Stimulated activated CD4-positive, alpha-beta T cell treated with anti-CD3 and anti-CD28 coated beads, TNF-alpha, amount 100 ng/mL, for 1 hour (primary cell): ENCODE measurements at places on chromosomes 13 and 19.

- no peak for DNase-seq
Measured at GRCh38 chr19:29615891-29616425, 9.9 kb downstream of the POP4 start.

GRCh38 chr13:110006304-110006703, 219.9 kb upstream of the IRS2 start:
- no peak for DNase-seq

DNA sequence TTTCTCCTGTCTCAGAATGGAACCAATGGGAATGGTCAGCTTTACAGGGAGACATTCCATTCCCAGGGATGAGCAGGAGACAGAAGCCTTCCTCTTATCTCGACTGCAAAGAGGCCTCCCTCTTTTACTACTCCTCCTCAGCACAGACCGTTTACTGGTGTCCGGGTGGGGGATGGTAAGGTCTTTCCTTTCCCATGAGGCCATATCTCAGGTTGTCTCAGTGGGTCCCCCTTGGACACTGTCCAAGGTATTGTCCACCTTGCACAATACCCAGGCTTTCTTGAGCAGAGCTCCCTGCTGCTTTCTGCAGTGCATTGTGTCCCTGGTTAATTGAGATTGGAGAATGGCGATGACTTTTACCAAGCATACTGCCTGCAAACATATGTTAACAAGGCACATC, 7.5 kb upstream of the ZNF808 start:
- DNase-seq: no peak

DNA sequence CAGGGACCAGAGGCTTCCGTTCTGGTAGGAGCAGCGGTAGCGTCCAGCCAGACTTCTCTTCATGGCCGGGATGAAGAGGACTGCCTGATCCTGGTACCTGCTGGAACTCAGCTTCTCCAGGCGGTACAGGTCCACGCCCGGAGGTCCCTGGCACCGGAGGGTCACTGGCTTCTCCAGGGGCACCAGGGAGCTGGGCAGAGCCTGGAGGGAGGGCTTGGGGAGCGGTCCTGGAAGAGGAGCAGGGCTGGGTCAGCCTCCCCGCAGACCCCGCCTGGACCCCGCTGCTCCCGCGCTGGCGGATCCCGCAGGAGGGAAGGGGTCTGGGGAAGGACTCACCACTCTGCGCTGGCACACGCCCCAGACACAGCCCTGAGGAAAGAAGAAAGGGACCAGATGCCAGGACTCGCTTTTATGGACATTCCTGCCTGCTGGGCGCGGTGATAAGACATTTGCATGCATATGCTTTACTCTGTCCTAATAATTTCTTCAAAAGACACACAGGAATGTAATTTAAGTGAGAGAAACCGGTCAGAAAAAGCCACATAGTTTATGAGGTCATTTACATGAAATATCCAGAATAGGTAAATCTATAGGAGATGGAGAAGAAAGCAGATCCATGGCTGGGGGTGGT, 5.8 kb downstream of the GP6 start:
- no peak for DNase-seq

GRCh38 chr19:9835507-9835949, 410 bp downstream of the PIN1 start:
- no peak for DNase-seq

- no peak for DNase-seq
Measured at GRCh38 chr13:51221674-51222036, 543 bp upstream of the FAM124A start.

DNA sequence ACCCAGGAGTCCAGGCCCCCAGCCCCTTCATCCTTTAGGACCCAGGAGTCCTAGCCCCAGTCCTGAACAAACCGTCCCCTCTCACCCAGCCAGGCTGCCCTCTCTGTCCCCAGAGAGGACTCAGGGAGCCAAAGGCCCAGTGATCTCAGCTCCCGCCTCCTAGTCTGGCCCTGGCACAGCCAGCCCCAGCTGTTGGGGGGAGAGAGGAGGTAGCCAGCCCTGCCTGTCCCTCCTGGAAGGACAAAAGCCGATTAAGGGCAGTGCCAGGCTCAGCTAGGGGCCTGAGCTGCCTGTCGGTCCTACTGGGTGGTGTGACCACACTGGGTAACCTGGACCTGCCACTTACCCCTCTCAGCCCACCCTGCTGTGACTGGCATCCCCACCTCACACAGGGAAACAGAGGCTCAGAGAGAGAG, 14.5 kb downstream of the LIPE start:
- DNase-seq: no peak

GRCh38 chr13:79749984-79750551, 269.1 kb downstream of the NDFIP2 start:
- DNase-seq: no peak

GRCh38 chr19:34226036-34226435, 28.3 kb upstream of the GARRE1 start:
- no peak for DNase-seq

DNA sequence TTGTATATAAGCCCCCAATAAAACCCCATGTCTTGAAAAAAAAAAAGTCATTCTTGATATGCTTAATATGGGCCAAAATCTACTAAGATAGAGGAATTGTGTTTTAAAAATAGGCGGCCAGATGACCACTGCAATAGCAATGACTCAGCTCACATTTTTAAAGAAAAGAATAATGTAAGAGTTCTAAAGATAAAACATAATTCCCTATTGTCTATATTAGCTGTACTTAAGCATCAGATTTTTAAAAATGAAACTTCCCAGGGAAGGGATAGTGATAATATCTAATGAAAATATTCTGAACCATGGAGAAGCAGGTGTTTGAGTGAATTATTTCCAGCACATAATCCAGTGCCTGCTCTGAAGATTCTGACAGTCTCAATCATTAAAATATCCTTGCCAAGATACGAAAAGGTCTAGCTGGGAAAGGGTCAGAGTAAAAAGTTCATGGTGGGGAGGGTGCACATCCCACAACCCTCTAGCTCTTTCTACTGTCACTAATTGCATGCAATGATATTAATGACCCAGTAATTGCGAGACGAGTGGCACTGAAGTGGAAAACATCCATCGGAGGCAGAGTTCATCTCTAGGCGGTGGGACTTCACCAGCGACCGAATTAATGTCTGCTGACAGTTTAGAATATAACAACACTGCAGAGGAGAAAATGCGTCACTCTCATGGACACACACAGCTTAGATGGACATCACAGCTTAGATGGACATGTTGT, 31.6 kb downstream of the EFNB2 start:
- DNase-seq: no peak

DNA sequence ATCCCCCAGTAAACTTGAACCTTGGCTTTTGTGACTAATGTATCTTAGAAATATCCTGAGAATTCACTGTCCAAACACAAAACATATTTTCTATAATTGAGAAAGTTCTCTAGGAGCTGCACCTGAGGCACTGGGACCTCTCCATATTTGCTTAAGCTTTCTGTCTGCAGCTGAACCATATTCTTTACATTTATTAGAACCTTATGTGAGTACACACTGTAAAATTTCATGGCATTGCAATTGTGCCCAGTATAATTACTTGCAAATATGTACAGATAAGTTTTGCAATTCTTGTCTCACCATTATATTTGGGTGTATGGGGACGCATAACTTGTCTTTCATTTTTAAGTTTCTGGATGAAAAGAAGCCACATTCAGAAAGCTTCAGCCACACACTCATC, 280.7 kb upstream of the KLHL1 start:
- DNase-seq: no peak

DNA sequence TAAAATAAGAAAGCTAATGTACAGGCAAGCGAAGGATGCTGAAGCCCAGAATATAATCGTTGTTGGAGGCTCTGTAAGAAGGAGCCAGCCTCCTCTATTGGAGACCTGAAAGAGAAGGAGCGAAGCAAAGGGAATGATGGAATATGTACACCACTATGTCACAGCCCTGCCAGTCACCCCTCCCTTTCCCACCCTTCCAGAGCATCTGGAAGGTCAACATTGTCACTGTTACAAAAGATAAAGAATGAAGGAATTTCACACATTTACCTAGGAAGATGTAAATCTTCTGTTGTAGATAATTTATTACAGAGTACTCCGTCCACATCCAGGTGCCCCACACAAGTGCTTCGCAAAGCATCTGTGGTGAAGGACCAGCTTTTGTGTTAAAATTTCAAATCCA, 39.7 kb upstream of the SACS start:
- DNase-seq: no peak

DNA sequence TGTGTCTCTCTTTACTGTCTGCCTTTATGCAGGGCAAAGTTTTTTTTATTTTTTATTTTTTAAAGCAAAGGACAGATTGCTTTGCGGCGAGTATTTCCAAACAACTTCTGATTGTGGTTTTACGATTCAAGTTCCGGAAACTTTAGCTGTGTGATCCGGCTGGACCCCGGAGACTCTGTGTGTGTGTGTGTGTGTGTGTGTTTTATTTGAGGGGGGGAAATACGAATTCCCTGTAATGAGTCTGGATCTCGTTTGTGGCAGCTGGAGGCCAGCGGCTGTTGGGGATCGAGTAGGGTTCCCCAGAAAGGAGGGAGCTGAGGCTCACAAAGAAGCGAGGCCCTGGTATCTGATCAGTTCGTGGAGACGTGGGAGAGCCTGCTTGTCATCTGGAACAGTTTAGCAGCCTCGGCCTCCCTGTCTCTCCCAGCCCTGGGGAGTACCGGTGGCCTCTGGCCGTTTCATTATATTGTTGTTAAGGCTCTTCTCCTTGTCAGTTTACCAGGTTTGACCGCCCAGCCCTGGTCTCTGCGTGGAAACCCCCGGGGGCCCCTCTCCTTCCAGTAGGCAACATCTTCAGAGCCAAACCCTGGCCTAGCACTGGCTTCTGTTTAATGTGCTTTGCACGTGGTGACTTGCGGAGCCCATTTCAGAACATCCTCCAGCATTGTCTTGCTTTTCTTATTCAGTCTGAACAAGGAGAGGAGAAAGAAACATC, 1.3 kb downstream of the FARP1 start:
- no peak for DNase-seq

GRCh38 chr13:101401196-101401595, 15.1 kb downstream of the NALCN start:
- no peak for DNase-seq

DNA sequence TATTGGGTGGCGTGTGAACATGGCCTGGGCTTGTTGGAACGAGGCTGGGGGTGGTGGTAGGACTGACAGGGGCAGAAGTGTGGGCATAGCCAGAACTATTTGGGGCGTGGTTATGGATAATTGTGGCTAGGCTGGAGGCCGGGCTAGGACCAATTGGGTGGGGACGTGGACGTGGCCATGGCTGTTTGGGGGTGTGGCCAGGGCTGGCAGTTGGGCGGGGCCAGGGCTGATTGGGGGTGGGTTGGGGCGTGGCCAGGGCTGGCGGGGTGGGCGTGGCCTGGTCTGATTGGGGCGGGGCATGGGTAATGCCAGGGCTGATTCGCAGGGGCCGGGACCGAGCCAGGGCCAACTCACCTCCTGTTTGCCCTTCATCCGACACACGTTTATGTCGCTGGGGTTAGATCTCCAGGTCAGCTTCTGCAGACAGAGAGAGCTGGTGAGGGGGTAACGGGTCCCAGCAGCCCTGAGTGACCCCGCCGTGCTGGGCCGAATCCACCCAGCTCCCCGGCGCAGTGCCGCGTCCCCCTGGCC, 2.8 kb downstream of the SEMA6B start:
- DNase-seq: no peak

- DNase-seq: no peak
Measured at GRCh38 chr13:20550799-20551198, 16.2 kb upstream of the IFT88 start.

DNA sequence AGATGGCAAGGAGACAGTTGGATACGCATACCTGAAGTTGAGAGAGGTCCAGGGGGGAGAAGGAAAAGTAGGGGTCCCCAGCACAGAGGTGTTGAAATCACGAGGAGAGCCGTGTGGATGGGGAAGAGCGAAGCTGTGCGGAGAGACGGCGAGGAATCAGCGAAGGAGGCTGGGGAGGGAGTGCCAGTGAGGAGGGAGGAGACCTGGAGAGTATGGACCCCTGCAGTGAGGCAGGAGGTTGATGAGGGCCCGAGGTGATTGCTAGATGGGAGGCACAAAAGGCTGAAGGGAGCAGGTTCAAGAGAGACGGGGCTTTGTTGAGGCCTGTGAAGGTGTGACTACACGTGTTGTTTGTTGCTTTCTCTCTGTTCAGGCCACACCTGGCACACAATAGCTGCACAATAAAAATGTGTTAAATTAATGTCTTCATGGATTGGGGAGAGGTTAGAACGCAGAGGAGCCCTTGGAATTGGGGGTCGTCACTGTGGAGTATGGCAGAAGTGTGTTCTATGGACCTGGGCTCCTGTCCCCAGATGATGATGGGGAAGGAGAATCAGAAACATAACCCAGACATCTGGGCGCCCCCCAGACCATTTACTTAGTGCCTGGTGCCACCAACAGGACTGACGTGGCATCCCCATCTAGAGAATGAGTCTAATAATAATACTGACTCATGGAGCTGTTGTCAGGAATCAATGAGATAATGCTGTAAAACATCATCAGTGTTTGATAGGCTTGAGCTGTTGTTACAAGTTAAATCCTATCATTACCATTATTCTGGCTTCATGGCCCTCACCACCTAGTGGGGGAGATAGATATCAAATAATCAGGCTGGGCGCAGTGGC, 137.5 kb downstream of the SIPA1L3 start:
- no peak for DNase-seq
